Psoas muscle (tissue), 8 donors: ENCODE measurements at places on chromosomes 11 and 22. TPM values are rescaled to one million over a fixed set of nuclear protein-coding genes. Genes with fewer than 3 reads are reported as not detected.

GRCh38 chr11:106540001-106540400 lies 462.5 kb downstream of the AASDHPPT start:
- no peak for DNase-seq

DNA sequence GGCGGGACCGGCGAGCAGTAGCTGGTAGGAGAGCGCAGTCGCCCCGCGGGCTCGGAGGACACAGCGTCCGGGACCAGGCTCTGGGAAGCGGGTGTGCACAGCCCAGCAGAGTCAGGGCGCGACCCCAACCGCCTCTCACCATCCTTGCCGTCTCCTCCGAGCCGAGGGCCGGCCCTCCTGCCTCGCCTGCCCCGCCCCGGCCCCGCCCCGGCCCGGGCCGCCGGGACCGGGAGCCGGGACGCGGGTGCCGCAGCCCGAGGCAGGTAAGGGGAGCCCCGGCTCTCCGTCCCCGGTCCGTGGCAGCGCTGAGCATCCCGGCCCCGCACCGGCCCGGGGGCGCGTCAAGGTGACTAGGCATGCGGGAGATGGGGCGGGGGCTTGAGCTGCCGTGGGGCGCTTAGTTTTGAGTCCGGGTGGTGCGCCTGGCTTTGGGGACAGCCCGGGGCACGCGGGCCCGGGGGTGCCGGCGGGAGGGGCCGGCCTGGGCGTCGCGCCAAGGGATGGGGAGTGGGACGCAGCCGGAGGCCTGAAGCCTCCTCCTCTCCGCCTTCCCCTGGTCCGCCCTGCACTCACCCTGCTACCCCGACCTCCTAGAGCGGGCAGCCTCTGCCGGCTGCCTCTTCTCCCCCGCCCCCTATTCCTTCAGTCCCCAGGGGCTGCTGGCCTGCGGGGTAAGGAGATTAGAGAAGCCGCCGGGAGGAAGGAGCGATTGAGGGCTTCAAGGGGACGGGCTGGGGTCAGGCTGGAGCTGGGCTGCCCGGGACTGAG lies at the start of gene ABCG4:
TSS of gene ABCG4 (plus strand) at position 35 of the 768 bp plus-strand sequence. CDS start 914 bp downstream, outside the sequence.
- DNase-seq, result no peak

SNX32 gene
- not detected for total RNA-seq

CHRM1 gene
- not detected for total RNA-seq

GRCh38 chr22:16603448-16603768 lies 10.8 kb upstream of the CCT8L2 start:
- no peak for DNase-seq

KCNE3 gene
- 3.3 TPM for total RNA-seq

DNA sequence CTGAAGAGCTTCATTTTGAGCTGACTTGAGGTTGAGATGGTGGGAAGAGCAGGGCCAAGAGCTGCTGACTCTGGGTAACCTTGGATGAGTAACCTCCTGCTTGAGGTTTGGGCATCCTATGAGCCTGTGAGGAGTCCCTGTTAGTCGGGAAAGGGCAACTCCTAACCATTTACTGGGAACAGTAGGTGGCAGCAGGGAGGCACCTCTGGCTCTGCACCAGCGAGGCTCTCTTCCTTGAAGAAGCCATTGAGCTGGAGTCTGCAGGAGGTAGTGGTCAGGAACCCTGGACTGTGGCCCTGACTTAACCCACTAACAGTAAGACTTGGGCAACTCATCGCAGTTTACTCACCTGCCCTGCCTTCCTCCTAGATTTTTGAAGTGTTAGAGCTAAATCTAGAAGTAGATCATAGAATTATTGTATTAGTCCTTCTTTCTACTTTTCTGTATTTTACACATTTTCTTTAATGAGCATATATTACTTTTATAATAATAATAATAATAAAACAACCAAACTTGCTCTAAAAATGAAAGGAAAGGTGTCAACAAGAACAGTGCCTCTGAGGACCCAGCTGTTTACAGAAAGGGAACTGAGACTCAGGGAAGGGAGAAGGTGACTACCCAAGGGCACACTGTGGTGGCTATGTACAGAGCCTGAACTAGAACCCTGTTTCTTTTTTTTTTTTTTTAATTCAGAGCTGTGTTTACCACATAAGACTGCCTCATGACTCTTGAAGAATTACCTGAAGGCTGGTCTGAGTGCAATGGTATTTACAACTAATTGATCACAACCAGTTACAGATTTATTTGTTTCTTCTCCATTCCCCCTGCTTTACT lies 47.5 kb downstream of the MEI1 start:
- peak; percentile 79 for DNase-seq

- DNase-seq, result no peak
Measured at GRCh38 chr22:39351689-39352214, 2.0 kb downstream of the SYNGR1 start.

DNA sequence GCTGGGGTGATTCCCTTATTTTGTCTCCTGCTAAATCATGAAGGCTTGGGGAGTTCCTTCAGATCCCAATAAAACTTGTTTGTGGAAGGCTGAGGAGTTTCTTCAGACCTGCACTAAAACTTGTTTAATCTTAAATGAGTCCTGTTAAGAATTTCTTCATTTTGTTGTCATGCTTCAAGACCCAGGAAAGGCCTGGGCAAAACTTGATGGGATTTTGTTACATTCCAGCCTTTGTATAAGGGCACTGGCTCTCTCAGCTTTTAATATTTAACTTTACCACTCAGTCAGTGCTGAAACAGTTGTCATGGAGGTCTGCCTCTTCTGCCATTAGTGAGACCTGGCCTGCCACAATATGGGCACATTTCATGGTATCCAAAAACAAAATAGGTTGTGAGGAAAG lies 699.0 kb downstream of the ETS1 start:
- no peak for DNase-seq

DNA sequence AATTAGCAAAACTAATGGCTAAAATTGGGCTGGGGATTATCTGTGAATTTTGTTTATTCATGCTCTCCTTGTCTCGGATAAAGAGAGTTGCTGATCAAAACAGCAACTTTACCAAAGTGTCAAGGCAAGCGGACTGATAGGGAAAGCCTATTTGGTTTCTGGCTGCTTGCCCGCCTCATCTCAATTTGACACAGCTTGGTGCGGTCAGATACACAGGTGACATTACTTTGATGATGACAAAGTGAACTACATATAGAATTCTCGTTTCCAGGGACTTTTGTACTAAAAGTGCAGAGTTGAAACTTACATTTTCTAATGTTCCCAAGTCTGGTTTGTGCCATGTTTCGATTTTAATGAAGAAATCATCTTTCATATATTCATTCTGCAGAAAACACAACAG lies 22.8 kb downstream of the PITPNB start:
- DNase-seq, result no peak
